LHCN-M2 (cell line): ENCODE measurements at places on chromosomes 5 and 9.

DNA sequence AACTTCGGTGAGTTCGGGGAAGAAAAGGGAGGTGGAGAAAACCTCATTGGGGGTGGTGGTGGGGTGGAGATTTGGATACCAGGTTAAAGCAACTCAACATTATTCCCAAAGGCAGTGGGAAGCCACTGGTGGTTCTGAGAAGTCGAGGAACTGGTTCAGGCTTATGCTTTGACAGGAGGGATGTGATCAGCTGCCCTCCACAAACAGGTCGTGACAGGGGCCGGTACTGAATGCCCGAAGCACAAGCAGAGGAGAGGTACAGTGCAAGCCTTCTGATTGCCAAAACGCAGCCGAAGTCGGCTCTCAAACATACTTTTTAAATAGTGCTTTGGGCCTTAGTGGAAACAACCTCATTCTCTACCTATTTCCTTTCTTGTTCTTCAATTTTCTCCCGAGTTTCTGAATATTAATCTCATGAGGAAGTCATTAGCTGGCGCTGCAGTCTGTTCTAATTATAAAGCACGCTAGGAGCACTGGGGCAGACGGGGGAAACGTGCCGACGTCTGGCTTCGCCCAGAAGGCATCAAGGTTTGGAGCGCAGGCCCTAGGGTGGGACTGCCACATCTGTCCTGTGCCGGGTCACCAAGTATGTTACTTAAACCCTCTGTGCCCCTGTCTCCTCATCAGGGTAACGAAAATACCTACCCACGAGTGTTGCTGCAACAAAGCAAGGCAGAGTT is 27.3 kb downstream of the SHB start:
- no peak for DNase-seq

GRCh38 chr9:135821733-135822373 is 85.5 kb downstream of the CAMSAP1 start:
- DNase-seq, result no peak

DNA sequence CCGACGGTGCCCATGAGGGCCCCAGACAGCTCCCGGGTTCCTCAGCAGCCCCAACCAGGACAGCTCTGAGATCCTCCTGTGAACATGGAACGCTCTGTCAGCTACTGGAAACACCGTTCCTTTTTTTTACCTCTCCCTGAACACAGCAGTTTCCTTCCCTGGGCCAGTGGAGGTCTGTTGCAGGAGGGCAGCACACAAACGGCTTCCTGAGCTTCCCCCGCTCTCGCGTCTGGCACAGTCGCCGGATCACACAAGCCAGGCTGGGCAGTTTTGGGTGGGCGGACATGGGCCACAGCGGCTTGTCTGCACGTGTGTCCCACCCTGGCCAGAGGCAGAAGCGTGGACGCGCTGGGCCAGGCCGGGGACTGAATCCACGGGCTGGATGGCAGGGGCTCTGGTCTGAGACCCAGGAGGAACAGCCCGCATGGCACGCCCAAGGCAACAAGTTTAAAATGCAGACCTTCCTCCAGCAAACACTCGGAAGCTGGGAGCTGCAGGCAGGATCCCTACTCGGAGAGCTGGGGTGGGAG is 106.8 kb upstream of the SARDH start:
- no peak for DNase-seq

- DNase-seq, result peak; percentile 76
Measured at GRCh38 chr5:72210888-72211678, 103.8 kb downstream of the MAP1B start.

GRCh38 chr9:131690941-131691573 is 48.8 kb downstream of the RAPGEF1 start:
- no peak for DNase-seq

DNA sequence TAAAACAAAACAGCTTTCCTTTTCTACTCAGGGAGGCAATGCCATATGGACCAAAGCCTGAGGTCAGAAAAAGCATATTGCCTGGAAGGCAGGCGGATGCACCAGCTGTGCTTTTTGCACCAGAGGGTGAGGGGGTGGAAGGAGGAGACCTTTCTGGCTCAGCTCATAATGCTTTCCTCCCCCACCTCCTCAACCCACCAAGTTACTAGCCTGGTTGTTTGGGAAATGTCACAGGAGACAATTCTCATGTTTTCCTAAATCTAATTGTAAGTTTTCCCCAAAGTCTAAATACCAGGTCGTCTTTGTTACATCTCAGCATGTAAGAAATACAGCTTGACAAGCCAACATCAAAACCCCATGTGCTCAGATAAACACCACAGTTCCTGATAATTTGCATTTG is 72.6 kb upstream of the DMRTA1 start:
- DNase-seq, result no peak

GRCh38 chr5:169701910-169702451 is 64.9 kb downstream of the DOCK2 start:
- DNase-seq, result peak; percentile 59

DNA sequence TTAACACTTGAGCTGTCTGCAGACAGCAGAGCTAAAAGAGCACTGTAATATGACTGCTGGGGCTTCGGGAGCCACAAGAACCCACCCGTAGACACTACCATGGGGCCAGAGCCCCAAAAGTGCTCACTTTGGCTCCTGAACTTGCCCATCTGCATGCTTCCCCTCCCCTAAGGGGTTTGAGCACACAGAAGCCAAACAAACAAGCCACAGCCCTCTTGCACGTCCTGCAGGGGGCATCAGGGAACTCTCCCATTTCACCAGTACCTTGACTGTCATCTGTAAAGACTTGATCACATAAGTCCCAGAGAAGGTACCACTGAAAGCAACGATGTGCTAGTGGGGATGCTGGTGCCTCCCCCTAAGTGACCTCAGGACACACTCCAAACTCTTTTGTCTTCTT is 681.8 kb downstream of the SEMA5A start:
- DNase-seq, result peak; percentile 41

DNA sequence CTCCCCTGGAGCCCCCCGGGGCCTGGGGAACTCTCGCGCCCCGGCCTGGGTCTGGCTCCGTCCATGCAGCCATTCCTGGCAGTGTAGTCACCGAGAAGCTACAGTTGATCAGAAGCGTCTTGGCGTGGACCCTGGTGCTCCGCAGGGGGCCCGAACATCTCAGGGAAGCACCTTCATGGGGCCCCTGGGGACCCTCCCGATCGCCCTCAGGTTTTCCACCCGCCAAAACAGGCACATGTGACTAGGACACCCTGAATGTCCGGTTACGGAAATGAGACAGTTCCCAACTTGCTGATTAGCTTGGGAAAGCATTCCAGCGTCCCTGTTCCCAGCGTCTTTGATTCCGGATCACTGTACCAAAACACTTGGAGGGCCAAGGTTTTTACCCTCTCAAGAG is 472 bp downstream of the FBXO4 start:
- peak; percentile 55 for DNase-seq

GRCh38 chr9:99269416-99269815 is 47.3 kb downstream of the SEC61B start:
- peak; percentile 31 for DNase-seq

DNA sequence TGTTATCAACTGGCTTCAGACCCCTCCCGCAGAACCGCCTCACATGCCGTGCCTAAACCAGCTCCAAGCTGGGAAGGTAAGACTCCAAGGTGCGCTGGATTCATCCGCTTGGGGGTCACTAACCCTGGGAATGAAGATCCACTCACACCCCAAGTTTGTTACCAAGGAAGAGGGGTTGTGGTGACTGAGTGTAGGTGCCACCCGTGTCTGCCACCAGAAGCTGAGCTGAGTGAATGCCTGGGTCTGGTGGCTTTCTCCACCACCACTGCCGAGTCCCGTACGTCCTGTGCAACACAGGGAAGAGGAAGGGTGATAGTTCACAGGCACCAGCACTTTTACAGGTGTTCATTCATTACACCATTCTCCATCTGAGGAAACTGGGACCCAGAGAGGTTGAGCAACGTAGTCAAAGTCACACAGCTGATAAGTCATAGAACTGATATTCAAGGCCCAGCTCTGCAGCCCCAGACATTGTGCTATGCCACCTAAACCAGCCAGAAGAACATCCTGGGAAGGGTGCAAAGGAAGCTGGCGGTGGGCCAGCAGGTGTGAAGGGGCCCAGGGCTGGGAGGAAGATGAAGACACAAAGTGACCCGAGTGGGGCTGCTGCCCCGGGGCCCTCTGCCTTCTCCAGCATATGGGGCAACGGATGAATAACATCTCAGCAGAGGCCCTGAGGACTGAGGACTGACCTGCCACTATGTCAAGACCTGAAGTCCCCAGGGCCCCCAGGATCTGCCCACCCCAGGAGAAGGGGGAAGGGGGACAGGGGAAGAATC is 70.9 kb upstream of the PPP1R26 start:
- no peak for DNase-seq

DNA sequence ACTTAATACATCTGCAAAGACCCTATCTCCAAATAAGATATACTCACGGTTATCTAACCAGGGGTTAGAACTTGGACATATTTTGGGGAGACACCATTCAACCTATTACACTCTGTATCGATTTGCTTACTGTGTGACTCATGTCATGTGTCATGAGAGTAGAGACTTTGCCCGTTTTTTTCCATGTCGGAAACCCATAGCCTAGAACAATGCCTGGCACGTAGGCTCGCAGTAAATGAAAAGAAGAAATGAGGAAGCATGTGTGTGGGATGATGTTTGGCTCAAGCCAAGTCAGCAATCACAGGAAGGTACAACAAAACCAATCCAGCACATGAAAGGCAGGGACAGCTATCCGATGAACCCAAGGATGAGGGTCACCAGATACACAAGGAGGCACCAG is 94.6 kb upstream of the DNAH5 start:
- no peak for DNase-seq

DNA sequence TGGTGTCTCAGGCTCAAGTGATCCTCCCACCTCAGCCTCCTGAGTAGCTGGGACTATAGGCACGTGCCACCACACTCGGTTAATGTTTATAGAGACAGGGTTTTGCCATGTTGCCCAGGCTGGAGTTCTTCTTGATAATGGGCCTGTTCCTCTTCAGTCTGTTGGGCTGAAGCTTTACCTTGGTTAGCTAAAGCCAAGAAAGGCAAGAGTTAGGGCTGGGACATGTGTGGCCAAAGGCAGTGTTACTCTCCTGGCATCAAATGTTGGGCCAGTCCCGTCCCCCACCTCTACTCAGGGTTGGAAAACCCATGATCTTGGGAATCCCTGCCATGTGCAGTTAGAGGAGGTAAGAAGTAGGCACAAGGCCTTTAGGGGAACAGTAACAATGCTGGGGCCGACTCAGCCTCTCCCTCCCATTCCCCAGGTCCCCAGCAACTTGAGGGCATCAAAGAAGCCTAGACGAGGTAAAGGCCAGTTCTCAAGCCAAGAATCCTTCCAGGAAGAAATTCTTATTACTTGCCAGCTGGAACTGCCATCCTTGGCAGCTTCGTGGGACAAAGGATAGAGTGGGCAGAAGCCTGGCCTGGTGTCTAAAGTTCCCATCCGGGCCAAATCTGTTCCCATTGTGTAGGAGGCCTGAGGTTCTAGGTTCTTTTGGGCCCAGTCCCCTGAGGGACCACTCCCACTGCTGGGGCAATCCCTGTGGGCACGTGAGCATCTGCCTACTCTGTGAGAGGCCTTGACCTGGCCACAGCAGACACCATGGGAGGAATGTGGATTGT is 4.5 kb downstream of the EGR1 start:
- DNase-seq, result no peak

DNA sequence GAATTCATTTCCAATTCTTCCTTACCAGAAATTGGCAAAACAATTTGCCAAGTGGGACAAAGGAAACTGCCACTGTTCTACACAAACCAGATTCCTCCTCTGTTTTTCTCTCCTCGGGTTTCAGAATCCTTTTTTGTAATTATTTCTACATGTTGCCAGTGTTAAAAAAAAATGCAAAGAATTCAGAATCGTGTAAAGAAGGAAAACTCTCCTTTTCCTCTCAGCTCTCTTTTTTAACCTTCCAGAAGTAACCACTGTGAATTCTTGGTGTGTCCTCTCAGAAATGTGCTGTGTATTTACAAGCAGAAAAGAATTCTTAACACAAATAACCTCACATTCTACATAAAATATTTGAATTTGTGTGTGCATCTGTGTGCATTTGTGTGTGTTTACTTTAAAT is 224.6 kb downstream of the DRD1 start:
- DNase-seq, result no peak

- no peak for DNase-seq
Measured at GRCh38 chr9:135210676-135211523, 123.4 kb downstream of the OLFM1 start.

DNA sequence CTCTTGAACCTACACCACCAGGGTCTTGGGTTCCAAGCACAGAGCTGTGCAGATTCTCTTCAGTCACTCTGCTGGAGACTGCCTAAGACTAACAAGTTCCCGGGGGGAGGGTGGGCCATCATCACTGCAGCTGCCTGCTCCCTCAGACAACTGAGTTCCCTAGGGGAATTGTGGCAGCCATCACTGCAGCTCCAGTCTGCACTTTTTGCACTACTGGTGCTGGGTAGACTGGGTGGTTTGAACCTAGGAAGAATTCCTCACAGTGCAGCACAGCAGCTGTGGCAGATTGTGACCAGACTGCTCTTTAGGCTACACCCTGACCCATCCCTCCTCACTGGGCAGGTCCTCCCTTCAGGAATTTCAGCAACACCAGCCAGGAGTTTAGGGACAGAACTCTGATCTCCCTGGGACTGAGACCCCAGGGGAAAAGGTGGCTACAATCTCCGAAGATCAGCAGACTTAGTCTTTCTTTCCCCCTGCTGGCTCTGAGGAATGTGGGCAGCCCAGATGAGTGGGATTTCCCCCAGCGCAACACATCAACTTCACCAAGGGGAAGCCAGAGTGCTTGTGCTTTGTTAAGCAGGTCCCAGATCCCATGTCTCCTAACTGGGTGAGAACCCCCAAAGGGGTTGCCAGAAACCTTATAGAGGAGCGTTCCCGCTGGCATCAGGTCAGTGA is 30.9 kb upstream of the RGMB start:
- DNase-seq, result peak; percentile 45

GRCh38 chr5:10681731-10682679 is 79.0 kb downstream of the DAP start:
- DNase-seq, result no peak

GRCh38 chr5:9209846-9210492 is 335.9 kb downstream of the SEMA5A start:
- DNase-seq, result peak; percentile 48

DNA sequence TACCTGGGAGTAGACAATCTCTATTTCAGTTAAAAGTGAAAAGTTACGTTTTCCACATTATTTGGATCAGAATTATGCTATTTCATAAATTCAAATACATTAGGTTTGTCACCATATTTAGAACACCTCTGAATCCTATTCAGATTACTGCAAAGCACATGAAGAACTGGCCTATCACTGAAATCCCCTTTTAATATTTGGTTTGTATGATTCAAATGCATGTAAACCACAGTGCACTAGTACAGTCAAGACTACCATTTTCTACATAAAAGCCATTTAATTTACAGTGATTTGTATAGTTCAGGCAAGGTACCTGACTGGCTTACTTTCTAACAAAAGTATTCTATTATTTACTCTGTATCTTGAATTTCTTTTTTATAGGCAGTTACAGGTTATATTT is 212.5 kb downstream of the MEF2C start:
- no peak for DNase-seq

- peak; percentile 8 for DNase-seq
Measured at GRCh38 chr9:113026200-113026599, 14.2 kb upstream of the ZNF883 start.

- no peak for DNase-seq
Measured at GRCh38 chr5:59584858-59585846, 308.4 kb downstream of the PDE4D start.

GRCh38 chr9:19788614-19789271 is at the start of gene SLC24A2:
TSS of gene SLC24A2 (minus strand) at chr9:19789037.
- DNase-seq, result no peak

GRCh38 chr5:145938776-145939539 is 2.6 kb downstream of the SH3RF2 start:
- DNase-seq, result no peak
